ENCODE measurements at places on chromosomes 11 and 22. TPM values are rescaled to one million over a fixed set of nuclear protein-coding genes. Genes with fewer than 3 reads are reported as not detected.

The F2 gene
- total RNA-seq, result 0.20 TPM

The VSIG10L2 gene
- total RNA-seq, result not detected

The TEAD1 gene
- total RNA-seq, result 0.18 TPM

The OR5AK2 gene
- total RNA-seq, result not detected

The C11orf86 gene
- total RNA-seq, result not detected

The RTN4R gene
- total RNA-seq, result 1.5 TPM

The TKFC gene
- 42.6 TPM for total RNA-seq

The TYR gene
- total RNA-seq, result not detected

The SIK2 gene
- total RNA-seq, result 7.3 TPM

The KCNE3 gene
- total RNA-seq, result not detected

The SLC22A12 gene
- total RNA-seq, result not detected

The NRGN gene
- 5.8 TPM for total RNA-seq

The CD3E gene
- 590 TPM for total RNA-seq

The TXNRD2 gene
- total RNA-seq, result 21.7 TPM

The ADM gene
- 0.61 TPM for total RNA-seq

The UPB1 gene
- 0.09 TPM for total RNA-seq

The TSSK2 gene
- total RNA-seq, result not detected
